COR-L47 (cell line): ENCODE measurements at places on chromosomes 12 and 14.
A peak's percentile ranks its signal among the peaks of the same experiment; 100 is the strongest.

GRCh38 chr12:66708704-66709456, 30.0 kb upstream of the GRIP1 start:
- no peak for DNase-seq

GRCh38 chr12:110762891-110763290, 20.2 kb upstream of the PPP1CC start:
- no peak for DNase-seq

DNA sequence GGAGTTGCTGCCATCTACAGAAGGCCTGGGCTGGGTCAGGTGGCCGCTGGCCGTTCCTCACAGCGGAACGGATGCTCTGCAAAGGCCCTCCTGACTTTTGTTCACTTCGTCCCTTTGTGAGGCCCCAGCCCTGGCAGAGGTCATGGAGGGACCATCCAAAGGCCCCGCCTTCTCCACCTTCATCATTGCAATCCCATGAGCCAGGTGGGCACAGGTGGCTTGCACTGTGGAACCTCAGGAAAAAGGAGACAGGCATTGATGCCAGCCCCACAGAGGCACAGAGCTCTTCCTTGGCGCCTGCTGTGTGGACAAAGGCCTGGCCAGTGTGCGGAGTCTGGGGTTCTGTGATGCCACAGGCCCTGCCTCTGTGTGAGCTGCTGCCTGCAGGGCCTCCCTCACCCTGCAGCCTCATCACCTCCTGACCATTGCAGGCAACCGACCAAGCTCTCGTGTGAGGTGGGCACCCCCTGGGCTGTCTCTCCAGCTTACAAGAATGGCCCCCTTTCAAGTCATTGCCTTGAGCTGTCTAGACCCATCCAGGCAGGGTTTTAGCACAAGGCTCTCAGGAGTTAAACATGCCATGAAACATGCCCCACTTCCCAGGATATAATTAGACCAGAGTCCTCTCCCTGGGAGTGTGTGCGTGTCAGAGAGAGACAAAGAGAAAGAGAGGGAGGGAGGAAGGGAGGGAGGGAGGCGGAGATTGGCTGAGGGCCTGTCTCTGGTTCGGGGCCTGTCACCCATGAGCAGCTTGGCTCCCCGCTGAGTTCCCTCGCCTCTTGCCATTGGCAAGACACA, 19.3 kb downstream of the NFKBIA start:
- DNase-seq, result peak; percentile 92

GRCh38 chr12:130719263-130719859, 3.3 kb upstream of the RIMBP2 start:
- DNase-seq, result no peak

DNA sequence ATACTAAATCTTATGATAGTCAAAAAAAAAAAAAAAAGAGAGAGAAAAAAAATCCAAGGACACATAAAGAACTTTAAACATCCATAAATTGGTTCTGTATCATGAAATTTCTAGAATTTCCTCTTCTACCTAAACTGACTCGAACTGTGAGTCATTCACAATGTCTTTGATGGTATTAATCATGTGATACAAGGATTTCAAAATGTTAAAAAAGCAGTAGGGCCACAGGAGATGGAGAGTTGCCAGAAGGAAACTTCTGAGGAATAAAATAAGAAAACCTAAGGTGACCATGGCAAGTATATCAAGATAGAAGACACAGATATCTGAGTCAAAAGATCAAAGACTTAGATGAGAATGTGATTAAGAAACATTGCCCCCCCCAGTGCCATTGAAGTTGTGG, 1320.9 kb upstream of the FLRT2 start:
- no peak for DNase-seq

DNA sequence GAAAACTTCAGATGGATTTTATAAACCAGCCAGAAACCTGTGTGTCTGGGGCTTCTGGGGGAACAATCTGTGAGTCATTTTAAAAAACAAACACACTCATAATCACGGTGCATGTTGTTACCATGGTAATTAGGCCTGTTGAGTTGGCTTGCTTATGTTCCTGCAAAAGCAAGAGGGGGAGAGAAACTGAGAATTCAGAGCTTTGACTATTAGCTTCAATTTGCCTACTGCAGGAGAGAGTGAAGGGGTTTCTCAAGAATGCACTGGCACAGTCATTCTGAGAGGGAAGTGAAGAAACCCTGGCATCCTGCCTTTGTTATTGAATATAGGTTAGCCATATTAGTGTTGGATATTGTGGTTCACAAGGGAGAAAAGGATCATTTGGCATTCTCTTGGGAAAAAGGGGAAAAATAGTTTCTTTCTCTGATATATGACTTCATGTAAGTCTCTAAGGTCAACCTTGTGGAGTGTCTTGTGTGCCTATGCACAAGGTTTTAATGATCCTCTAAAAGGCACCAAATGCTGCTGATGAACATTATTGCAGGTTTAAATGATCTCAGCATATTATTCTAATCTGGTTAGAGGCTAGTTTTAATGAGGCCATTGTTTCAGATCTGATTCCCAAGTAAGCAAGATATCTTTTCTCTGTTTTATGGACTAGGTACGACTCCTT, 12.9 kb downstream of the GNG2 start:
- peak; percentile 87 for DNase-seq

DNA sequence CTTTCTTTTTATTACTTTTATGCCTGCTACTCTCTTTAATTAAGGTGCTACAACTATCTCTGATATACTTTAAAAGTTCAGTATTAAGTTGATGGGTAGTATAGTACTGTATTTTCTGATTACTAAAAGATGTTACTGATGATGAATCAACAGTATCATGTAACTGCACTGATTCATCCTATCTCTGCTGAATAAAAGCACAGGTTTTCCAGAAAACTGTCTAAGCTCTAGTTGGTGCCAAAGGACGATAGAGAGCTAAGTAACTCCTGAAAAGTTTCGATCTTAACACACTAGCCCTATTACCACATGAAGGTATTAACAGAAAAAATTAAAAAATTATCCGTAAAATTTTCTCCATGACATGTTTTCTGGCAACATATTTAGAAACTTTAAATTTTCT, 2.1 kb downstream of the SCAF11 start:
- no peak for DNase-seq

- no peak for DNase-seq
Measured at GRCh38 chr12:57198329-57198728, 18.3 kb upstream of the NXPH4 start.

- no peak for DNase-seq
Measured at GRCh38 chr14:86221755-86222154, 691.8 kb downstream of the FLRT2 start.

GRCh38 chr12:13835652-13836051, 145.8 kb downstream of the GRIN2B start:
- DNase-seq, result no peak

DNA sequence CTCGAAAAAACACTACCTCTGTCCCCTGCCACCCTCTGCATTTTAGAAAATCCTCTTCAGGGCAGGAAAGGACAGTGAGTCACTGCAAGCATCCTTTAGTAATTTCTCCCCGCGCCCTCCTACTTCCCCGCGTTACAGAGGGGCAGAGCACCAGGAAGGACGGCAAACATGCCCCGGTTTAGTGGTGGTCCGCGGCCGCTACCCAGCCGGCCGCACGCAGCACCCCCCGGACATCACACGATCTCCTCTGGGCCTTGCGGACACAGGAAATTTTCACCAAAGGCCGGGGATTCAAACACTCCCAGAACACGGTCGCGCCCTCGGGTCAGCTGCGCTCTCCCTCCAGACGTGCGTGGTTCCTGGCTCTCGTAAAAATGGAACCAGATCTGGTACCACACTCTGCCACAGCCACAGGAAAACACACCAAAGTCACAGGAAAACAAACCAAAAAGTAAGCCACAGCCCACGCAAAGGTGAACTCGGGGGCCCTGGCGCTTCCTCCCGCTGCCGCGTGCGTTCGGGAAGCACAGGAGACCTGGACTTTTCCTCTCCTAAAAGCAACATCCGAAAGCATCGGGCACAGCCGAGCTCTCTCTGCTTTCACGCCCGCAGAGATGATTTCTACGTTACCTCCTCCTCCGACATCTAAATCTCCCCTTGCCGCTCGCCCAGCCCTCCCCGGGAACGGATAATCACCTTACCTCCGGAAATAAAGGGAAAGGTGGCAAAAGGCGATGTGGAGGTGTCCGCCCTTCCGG, 839 bp downstream of the SLC38A1 start:
- DNase-seq, result no peak

GRCh38 chr12:55585817-55586216, 13.5 kb downstream of the OR2AP1 start:
- DNase-seq, result no peak

DNA sequence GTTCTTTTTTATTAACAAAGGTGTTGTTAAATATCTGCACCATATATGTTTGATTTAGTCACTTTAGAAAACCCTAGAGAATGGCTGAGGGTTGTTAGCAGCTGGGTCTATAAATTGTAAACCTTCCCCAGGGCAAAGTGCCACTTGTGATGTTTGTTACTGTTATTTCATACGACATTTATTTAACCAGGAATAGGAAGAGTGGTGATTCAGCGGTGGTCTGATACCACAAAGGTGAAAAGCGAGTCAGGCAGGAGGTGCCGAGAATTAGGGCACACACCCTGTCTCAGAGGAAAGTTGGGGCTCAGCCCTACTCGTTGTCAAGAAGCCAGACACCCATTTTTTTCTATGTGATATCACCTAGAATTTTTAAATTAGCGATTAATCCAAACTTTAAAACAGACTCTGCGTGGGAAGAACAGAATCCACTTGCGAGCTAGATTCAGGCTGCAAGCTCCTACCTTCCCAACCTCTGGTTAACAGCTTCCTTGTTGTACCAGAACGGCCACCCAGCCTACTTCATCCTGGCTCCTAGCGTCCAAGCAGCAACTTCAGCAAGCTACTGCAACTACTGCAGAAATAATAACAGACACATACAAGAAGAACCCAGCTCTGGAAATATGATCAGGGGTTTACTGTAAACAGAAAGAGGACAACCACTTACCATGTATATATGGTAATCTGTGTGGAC, 126.7 kb downstream of the TMEM132D start:
- no peak for DNase-seq

GRCh38 chr12:1966561-1967226, 37.6 kb downstream of the DCP1B start:
- no peak for DNase-seq

- DNase-seq, result peak; percentile 32
Measured at GRCh38 chr14:25485381-25485780, 435.4 kb upstream of the STXBP6 start.

- DNase-seq, result no peak
Measured at GRCh38 chr14:97138801-97139200, 341.6 kb downstream of the VRK1 start.

- no peak for DNase-seq
Measured at GRCh38 chr14:68728342-68729106, 64.3 kb downstream of the ZFP36L1 start.

DNA sequence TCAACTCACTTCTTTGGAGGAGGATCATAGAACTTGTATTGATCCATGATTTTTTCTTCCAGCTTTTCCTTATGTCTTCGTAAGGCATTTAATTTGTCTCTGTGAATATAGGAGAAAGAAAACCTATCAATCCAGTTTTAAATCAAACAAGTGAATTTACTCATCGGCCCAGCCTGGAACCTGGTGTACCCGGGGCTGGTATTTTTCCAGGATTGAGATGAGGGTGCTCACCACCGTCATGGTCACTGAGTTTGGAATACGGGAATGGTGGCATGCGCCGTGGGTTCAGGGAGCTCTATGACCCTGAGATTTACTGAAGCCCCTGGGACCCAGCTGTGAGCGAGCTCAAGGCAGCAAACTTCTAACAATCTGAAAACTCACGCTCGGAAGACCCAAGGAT, 46.5 kb upstream of the GPR68 start:
- DNase-seq, result no peak

- DNase-seq, result peak; percentile 98
Measured at GRCh38 chr14:82385048-82385447, 851.4 kb upstream of the SEL1L start.

DNA sequence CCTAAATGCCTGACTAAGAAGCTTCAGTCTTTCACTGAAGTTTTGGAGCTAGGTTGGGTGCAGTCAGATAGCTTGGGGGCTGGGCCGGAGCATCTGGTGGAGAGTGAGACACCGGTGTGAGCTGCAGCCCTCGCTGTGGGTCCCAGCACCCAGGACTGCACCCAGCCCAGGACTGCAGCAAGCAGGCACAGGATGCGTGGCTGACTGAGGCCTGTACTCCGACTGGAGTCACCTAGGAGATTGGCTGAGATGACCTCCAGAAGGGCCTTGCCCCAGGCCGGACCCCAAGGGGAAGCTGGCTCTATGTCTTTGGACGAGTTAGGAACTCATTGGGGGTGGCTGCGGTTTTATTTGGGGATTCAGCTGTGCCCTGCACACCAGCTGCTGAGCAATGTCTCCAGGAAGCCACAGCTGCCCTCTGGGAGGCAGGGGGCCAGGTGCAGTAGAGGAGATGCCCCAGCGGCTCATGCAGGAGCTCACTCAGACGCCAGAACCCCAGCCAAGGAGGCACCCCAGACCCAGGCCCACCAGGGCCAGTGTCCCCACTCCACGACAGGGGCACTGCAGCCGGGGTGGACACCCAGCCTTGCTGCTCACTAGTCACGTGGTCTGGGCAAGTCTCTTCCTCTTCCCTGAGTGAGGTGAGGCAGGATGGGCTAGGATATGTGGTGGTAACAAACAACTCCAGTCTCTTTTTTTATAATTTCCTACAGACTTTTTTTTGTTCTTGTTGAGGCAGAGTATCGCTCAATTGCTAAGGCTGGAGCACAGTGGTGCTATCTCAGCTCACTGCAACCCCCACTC, 31.8 kb upstream of the RCOR1 start:
- DNase-seq, result no peak

GRCh38 chr14:69259168-69259526, 811 bp upstream of the GALNT16 start:
- DNase-seq, result no peak

GRCh38 chr14:54686871-54687749, 120.2 kb downstream of the SAMD4A start:
- DNase-seq, result no peak

GRCh38 chr14:73295198-73295796, 58.0 kb downstream of the PAPLN start:
- DNase-seq, result peak; percentile 51

GRCh38 chr14:43306053-43306452, 1201.0 kb downstream of the FSCB start:
- no peak for DNase-seq

GRCh38 chr14:53020193-53020932, 69.5 kb upstream of the FERMT2 start:
- no peak for DNase-seq

DNA sequence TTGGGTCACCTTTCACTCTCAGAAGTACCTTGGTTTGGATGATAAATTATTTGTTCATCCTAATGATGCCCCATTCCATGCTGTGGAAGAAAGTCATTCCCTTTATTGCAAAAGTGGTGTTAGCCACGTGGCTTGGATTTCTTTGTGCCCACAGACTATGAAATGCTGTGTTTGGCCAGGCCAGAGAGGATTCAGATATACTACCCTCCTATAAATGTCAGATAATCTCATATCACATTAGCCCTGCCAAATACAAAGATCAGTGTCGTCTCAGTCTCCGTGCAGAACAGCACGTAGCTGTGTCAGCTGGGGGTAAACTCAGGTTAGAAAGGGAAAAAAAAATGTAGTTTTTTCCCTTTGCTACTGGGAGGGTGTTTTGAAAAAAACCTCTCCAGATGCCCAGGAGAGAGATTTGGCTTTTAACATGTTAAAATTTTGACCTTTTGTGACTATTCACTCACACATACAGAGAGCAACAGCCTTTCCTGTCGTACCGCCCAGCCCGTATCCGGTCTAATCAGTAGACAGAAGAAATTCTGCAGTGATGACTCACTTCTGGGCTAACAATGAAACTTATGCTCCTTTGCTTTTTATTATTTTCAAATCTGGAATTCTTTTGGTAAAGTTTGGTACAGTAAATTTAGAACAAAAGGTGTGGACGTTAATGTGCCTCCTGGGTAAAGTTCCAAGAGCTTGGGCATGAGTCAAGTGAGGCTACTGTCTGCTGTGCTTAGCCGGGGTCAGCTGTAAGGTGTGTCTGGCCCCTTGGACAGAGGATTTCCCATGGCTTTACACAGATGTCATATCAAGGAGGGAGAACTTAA, 8.5 kb upstream of the PTPRB start:
- no peak for DNase-seq
